G401 (cell line): ENCODE measurements at places on chromosomes 5 and 9.

- DNase-seq: no peak
Observed at GRCh38 chr5:11420969-11421368, 483.3 kb downstream of the CTNND2 start.

GRCh38 chr9:131348631-131349521, 45.0 kb upstream of the PRRC2B start:
- peak; percentile 19 for DNase-seq

DNA sequence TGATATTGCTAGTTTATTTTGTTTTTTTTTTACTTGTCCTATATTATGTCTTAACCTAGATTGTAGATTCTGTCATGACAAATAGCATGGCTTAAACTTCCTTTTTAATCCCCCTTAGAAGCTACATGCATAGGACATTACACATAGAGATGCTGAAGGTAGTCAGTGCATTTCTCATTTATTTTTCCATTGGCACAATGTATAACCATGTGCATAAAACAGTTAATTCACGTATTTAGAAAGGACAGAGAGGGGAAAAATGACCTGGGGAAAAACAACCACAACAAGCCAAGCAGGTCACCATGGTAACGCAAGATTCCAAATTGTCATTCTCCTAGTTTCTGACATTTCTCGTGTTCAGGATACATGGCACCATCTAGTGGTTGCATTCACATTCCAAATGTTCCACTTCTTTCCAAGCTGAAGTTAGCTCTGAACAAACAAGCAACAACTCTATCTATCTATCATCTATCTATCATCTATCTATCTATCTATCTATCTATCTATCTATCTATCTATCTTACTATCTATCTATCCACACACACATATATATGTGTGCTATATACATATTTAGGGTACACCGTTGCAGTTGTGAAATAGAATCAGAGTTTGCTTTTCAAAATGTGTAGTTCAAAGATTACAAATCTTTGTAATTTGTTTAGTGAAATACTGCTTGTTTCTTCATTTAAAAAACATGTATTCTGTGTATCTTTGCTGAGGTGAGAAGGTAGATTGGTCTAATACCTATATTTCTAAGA, 487.2 kb upstream of the ST8SIA4 start:
- peak; percentile 43 for DNase-seq

DNA sequence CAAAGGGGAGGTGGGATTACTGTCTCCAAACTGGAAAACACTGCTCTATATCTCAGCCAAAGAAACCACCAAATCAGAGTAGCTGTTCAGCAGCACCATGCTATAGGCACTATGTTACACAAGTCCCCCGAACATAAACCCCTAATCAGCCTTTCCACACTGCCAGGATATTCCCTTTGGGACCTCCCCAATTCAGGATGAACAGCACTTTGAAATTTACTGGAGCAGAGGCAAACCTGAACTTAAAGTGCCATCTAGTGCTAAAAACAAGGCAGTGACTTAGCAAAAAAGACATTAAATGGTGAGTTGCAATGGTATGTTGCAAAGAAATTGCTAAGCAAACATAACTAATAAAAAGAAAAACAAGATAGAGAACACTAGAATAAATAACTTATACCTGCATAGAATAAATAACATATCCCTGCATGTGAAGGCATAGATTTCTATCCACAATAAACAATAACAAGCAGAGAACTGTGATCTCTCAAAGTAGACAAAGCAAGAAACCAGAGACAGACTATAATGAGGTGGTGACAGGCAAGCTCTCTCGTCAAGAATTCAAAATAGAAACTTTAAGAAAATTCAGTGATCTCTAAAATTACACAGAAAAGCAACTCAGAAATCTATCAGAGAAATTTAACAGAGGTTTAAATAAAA, 584.4 kb upstream of the ACO1 start:
- DNase-seq: no peak

DNA sequence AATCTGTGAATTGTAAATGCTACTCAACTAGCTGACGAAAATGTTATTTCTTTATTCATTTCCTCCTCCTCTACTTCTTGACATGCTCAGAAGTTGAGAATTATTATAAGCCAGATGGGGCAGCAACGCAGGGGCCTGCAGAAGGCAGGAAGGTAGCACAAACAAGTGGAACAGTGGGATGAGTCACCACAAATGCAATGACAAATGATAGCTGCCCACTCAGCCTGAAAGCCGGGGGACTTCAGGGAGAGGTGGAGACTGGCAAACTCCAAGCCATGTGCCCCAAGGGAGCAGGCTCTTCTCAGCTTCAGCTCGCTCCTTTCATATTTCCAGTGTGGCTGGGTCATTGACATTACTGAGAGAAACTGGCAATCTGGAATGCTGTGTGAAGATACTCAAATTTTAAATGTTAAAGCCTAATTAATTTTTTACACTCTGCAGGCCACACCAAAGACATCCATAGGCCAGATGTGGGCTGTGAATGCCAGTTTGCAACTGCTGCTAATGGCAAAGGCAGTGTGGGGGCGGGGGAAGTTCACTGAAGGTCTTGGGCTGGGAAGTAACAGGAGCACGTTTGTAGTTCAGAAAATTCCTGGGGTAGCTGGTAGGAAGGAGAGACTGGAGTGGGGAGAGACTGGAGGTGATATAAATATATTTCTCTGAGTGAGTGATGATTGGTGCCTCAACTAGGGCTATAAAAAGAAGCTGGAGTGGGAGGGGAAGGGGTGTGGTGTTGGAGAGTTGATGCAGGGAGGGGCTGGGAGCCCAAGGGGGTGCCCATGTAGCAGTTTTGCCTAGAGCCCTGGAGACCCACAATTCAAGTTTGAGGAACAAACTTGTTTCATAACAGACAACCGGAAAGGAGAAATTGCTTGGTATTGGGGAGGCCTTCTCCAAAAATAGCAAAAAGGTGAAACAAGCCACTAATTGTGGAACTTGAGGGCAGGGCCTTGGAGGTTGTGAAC, 20.8 kb upstream of the ADRB2 start:
- no peak for DNase-seq

DNA sequence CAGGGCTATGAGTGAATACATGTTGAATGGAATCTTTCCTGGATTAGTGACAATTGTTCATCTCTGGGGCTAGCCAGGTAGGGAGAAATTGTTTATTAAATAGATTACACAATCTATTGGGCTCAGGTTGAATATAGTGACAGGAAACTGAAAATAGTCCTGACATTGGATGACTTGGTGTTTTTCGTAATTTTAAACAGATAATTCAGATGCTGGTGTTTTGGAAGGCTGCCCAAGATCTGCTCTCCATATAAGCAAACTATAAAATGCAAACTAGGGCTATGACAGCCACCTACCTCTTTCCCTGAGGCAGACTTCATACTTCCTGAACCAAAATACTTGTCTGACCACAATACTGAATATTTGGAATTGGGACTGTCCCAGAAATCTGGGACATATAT, 99.1 kb downstream of the ENC1 start:
- no peak for DNase-seq

- no peak for DNase-seq
Observed at GRCh38 chr5:75961818-75962217, 121.4 kb upstream of the SV2C start.

- DNase-seq: peak; percentile 47
Observed at GRCh38 chr5:142143878-142144277, 35.3 kb downstream of the NDFIP1 start.
